SIG-M5 (cell line): ENCODE measurements at places on chromosomes 11 and 22.

DNA sequence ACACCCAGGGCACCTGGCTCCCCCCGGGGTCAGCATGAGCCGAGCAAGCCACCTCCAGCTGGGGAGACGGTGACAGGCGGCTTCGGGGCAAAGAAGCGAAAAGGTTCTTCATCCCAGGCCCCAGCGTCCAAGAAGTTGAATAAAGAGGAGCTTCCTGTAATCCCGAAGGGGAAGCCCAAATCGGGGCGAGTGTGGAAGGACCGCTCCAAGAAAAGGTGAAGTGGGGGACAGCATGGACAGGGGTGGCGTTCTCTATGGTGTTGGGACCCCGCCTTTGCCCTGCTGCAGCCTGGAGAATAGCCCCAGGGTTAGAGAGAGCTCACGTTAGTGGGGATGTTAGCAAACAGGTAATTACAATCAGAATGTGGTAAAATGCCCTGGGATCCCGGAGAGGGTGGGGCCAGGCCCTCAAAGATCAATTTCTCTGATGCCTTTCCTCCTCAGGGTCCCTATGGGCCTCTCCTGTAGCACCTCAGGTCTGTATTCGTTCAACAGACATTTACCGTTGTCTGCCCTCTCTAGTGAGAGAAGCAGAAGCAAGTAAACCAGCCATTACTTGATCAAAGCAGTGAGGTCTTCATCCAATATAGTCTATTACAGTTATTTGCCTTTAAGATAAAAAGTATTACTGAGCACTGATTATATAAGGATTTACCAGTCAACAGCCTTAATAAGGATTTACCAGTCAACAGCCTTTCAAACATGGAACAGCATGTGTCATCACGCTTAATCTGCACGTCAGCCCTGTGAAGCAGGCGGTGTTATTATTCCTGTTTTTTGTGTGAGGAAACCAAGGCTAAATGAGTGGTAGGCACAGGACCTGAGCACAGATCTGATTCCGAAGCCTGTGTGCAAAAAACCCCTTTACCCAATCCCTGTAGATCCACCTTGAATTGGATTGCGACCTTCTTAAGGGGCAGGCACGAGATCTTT is 1.0 kb downstream of the CCDC86 start:
- DNase-seq = no peak

GRCh38 chr11:69914286-69915150 is 95.3 kb upstream of the FGF3 start:
- DNase-seq = no peak

- no peak for DNase-seq
These were observed 32.7 kb upstream of the PARVG start for GRCh38 chr22:44147821-44148574.

DNA sequence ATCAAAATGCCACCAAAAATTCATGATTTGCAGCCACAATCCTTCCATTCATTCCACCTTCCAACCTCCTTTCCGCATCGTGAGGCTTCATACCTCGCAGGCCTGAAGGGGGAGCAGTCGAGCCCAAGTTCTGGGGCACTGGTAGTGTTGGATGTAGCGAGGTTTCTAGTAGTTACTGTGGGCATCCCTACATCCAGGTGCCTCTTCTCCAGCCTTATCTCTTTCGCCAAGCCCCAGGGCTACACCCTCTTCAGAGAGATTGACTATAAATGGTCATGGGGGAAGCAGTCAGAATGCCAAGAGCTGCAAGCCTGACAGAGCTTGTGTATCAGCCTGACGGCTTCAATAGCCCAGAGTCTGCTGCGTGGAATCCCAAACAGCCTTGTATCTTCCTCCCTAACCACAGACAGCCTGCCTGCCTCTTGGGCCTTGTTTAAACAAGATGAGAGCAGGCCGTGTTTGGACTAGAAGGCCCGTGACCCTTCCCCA is 28.9 kb downstream of the CLMP start:
- DNase-seq = no peak

GRCh38 chr22:22894740-22895731 is 7.4 kb downstream of the IGLL5 start:
- DNase-seq = no peak

GRCh38 chr22:17443405-17444203 is 74.3 kb downstream of the CECR2 start:
- no peak for DNase-seq

- DNase-seq = no peak
These were observed 14.9 kb upstream of the MS4A4A start for GRCh38 chr11:60265373-60266214.

DNA sequence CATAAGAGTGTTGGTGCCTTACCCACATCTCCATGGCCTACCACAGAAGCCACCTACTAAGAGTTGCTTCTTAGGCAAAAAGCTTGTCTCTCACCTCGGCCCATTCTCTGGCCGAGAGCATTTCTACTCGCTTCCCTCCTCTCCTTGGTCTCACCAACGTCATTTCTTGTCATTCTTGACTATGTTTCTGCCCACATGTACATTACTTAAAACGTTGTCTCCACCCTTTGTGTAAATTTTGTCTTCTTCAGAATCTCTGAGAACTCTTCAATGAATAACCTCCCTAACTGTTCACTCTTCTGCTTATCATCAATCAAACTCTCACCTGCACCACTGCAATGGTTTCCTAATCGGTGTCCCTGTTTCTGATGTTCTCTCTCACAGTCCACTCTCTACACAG is 20.1 kb downstream of the SOX6 start:
- no peak for DNase-seq

DNA sequence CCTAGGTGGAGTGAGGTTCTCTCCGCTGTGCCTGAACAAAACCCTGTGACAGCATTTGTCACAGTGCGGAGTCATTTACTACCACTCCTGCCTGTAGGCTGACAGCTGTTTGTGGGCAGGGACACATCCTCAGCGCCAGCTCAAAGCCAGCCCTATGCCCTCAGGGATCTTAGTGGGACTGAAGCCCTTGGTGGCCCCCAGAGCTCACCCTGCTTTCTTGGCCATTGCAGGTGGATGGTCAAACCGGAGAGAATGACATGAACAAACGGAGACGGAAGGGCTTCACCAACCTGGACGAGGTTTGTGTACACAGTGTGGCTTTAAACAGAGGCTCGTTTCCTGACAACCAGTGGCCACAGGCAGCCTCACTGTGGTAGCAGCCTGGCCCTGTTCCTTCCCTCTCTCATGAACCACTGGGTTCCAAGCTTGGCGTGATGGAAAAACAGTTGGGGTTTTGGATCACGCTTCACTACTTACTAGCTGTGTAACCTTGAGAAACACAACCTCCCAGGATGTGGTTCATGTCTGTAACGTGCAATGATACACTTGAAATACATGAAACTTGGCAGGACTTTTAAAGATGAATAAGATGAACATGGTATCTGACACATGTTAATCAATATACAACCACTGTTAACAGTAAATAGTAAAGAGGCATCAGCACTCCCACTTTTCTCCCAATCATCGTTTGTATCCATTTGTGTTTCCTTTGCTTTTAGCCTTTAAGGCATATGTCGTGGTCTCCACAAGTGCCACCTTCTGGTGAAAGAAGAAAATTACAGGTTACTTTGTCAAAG is 125.8 kb downstream of the MICAL2 start:
- DNase-seq = no peak

DNA sequence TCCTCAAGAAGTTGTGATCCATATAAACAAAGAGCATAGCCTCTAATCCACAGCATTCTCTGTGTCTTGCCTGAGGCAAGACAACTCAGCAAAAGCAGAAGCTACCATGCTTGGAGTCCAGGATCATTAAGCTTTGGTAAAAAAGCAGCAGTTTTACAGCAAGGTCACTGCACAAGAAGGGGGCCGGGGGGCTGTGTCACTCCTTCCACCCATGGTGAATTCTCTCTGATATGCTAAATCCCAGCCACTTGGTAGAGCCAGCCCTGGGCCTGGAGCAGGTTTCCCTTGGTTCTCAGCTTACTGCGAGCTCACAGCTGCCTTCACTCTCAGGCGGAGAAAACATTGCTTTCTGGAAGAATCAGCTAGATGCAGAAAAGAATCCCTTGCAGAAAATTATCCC is 144.7 kb downstream of the TENM4 start:
- DNase-seq = no peak

GRCh38 chr11:66002648-66003225 is 434 bp downstream of the BANF1 start:
- DNase-seq = no peak

DNA sequence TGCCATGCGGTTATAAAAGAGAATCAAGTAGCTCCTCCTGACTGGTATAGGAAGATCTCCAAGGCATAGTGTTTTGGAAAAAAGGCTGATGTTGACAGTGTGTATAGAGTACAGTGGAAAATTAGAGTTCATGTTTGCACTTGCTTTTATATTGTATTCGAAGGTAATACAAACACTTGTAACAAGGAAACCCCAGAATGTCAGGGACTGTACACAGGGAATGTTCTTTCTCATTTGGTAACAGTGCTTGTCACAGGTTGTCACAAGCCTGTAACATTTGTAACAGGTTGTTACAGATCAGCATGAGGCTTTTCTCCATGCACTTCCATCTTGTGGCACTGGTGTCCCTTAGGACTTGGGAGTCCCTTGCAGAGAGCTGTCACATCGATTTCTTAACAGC is 64.0 kb downstream of the GRK3 start:
- no peak for DNase-seq

DNA sequence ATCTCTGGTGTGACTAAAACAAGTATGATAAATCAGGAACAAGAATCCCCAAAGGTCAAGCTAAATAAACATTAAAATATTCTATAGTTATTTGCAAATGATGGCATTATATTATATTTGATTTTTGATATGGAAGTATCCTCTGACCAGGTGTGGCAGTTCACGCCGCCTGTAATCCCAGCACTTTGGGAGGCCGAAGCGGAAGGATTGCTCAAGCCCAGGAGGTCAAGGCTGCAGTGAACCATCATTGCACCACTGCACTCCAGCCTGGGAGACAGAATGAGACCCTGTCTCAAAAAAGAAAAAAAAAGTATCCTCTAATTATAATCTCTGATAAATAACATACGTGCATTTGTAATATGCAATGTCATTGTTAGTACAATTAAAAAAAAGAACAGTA is 6.6 kb upstream of the POU2AF3 start:
- no peak for DNase-seq

- DNase-seq = peak; percentile 32
These were observed 2.9 kb upstream of the TTLL1 start for GRCh38 chr22:43092085-43092484.

- DNase-seq = no peak
These were observed 91.6 kb upstream of the PAX6 start for GRCh38 chr11:31902706-31903105.

DNA sequence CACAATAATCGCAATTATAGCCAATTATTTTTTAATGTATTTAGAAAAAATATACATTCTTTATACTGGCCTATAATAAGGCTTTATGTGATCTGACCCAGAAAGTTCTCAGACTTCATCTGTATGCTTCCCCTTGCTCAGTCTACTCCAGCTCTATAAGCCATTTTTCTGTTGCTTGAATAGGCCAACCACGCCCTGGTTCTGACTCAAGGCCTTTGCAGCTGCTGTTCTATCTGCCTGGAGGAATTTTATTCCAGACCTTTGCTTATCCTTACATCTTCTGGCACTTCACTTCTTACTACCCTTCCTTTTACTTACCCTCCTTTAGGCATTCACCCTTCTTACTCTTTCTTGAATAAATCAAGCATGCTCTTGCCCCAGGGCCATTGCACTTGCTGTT is 54.9 kb upstream of the PDE3B start:
- no peak for DNase-seq

GRCh38 chr11:121892131-121892681 is 223.8 kb downstream of the BLID start:
- DNase-seq = no peak

DNA sequence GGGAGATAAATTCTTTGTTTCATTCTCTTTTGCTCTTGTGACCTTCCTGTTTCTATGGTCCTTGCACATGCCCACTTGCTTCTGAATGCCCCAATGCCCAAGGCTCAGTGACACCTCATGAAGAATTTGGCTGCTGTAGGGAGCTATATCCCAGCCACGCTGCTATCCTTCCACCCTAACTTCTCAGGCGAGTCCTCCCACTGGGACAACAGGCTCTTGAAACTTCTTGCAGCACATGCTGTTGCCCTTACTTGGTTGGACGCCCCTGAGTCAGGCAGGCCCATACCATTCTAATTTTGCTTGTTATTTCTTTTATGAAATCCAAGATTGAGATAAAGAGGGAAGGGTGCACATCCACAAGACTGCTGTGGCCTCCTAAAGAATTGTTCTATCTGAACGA is 57.6 kb upstream of the BLID start:
- no peak for DNase-seq

DNA sequence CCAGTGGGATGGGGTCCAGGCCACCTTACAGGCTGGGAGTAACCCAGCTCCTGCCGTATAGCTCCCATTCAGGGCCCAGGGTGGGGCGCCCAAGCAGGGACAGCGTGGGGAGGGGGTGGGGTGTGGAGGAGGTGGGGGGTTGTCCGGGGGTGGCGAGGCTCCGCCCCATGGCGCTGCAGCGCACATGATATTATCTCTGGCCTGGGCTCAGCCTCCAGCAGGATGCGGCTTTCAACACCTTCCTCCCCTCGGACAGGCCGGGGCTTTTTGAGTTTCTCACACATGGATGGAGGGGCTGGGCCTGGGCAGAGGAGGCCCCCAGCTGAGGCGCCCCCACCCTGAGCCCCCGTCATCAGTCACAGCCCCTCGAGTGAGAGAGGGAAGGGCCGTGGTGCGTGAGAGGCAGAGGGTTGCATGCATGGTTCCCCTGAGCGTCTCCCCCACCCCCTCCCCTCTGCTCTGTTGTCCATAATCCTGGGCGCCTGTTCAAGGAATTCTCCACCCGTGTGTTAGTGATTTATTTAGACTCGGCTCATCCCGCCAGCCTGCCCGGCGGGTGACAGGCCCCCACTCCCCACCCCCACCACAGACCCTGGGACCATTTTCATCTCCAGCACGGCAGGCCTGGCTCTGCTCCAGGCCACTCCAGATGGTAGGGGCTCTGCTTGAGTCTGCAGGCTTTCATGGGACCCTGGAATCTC is 44.9 kb downstream of the WNT11 start:
- DNase-seq = no peak

DNA sequence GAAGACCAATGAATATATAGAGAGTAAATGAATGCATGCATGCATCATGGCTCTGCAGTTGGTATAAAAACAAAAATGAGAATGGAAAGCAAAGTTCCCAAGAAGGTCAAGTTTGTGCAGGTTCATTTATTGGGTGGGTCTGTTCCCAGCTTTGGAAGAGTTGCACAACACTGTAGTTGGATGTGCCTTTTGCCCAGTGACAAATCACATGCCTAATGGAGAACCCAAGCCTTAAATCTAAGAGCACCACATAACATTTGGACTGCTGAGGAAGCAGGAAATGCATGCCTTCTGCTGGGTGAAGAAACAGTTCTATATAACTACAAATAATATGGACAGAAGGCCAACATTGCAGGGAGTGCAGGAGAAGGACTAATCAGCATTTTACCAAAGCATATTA is 30.6 kb downstream of the PRCP start:
- no peak for DNase-seq

GRCh38 chr11:2207773-2208621 is 36.4 kb upstream of the TH start:
- DNase-seq = no peak
